ENCODE measurements at places on chromosomes 3 and 15.
A peak's percentile ranks its signal among the peaks of the same experiment; 100 is the strongest.

- no peak for DNase-seq
These were observed 355.5 kb downstream of the TIGIT start for GRCh38 chr3:114649331-114649730.

DNA sequence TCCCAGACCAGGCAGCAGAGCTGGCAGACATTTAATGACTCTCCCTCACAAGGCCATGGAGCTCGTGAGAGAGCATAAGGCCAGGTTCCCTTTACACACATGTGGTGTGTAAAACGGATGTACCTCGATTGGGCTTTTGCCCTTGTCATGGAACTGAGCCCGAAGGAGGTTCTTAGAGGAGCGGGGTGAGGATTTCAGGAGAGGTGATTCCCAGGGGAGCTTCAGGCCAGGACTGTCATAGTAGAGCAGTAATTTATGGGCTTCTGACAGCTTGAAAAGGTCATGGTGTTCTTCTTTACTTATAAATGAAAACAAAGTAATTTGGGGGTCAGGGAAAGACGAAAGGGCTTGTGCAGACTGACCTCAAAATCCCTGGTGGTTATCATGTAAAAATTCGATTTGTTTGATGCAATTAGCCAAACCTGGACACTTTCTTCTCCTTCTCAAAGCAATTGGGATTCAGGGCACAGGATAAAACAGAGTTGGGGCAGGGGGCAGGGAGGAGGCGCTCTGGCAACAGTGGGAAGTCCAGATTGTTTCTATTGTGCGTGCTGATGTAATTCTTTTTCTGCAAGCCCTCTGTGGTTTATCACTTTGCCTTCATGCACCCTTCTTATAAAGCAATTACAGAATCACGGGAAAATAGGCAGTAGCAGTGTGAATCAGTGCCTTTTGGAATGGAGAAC is 51.0 kb downstream of the CACNA1D start:
- no peak for DNase-seq

GRCh38 chr3:359672-360071 is 163.1 kb downstream of the CHL1 start:
- no peak for DNase-seq

DNA sequence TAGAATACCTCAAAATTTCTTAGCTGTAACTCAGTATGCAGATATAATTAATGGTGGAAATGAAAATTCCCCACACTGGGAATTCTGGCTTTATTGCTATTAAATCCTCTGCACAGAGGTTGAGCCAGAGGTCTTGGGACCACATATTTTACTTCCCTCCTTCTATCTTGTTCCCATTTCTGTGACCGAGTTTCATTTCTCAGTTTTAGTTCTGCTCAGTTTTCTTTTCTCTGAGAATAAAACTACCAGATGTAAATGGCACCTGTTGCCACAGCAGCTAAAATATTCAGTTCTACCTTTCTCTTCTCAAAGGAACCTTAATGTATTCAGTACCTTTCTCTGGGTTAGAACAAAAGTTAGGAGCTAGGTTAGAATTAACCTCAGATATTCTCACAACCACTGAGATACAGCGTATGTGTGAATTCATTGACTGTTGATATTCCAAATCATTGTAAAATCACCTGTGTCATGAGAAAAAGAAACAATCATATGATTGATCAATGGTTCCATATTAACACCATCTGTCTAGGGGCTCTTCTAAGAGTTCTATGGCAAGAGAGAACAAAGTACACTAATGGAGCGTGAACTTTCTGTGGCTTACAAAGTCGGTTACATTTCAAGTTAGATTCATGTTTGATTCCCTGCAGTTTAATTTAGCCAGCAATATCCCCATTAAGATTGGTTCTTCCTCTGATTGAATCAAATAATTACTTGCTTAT is 374.1 kb downstream of the EFHB start:
- no peak for DNase-seq

- DNase-seq = no peak
These were observed 112.1 kb downstream of the SEMA5B start for GRCh38 chr3:122915300-122916055.

GRCh38 chr3:141915766-141916165 is 39.3 kb downstream of the ATP1B3 start:
- DNase-seq = no peak

- no peak for DNase-seq
These were observed 90.2 kb downstream of the CHSY1 start for GRCh38 chr15:101161656-101162055.

DNA sequence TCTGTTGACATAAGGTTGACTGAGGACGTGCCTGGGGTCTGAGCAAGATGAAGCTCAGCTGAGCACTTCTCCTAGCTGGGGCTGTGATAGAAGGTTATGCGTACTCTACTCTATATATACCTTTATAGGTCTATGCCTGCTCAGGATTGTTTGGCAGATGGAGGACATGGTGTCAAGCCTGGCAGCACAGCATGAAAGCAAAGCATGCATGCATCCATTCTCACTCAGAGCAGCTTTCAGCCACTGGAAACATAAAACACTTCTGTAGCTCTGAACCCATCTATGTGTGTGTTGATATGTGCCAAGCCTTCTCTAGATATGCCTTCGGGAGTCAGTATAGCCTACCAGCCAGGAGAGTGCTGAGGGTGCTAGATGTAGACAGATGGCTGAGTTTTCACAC is 142.3 kb upstream of the NUDT16 start:
- DNase-seq = no peak

DNA sequence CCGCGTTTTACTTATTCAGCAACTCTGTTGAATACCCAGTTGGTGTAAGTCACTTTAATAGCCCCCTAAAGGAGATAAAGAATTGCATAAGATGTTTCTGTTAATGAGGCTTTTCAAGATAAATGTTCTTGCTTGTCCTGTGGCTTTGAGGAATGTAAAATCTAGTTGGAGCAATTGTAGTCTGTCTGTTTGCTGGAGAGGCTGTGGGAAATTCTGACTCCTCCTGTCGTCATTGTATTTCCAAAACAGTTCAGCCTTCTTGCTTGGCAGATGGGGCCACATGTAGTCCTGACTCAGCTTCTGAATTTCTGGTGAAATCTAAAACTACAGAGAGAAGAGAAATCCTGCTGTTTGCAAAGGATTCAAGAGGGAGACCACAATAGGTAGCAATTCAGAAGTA is 114.4 kb downstream of the RYR3 start:
- DNase-seq = peak; percentile 50

DNA sequence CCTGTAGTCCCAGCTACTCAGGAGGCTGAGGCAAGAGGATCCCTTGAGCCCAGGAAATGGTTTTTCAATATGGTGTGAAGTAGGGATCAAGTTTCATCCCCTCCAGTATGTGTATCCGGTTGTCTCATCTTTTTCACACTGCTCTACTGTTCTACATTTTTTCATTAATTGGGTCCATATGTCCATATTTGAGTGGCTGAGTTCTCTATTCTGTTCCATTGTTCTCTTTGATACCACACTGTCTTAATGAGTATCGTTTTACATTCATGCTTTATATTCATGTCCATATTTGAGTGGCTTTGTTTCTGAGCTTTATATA is 81.6 kb upstream of the LRRFIP2 start:
- no peak for DNase-seq

DNA sequence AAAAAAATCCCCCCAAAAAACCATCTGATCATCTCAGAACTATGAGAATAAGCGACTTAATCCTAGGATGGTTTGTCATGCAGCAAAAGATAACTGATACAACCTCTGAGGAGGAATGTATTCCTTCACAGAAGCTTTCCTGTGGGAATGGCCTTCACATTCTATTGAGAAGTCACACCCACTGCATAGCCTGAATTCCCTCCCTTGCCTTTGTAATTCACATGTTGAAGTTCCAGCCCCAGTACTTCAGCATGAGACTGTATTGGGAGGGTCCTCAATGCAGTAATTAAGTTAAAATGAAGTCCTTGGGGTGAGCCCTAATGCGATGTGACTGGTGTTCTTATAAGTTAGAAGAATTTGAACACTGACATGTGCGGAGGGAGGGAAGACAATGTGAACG is 395.2 kb downstream of the TUSC7 start:
- no peak for DNase-seq

DNA sequence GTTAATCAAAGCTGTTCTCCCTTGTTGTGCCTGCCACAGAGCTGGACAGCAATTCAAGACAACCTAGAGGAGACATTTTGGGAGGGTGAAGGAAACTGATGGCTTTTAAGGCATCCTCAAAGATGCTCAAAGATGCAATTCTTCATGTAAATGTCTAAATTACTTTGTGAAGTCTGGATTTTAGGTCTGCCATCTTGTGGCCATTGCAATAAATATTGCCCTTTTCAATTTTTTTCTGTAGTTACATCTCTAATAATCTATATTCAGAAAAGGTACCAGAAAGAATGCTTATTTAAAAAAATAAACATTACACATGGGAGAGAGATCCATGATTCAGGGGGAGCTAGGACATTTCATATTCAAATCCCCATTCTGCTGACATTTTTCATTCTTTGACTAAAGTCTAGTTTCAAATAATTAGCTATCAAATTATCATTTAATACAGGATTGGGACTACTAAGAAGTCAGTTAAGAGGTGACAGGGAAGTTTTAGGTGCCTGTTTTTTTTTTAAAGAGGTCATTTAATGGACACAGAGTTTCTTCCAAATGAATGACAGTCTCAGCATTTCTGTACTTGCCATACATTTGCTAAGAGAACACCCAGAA is 259.8 kb upstream of the WNT5A start:
- DNase-seq = no peak

GRCh38 chr15:32129815-32130214 is 99.5 kb downstream of the CHRNA7 start:
- DNase-seq = no peak

- no peak for DNase-seq
These were observed 30.2 kb downstream of the LYSMD4 start for GRCh38 chr15:99702895-99703602.

GRCh38 chr15:70358871-70359647 is 261.3 kb upstream of the TLE3 start:
- no peak for DNase-seq

GRCh38 chr3:123346021-123346420 is 102.9 kb downstream of the ADCY5 start:
- DNase-seq = no peak

- no peak for DNase-seq
These were observed 145.2 kb downstream of the P3H2 start for GRCh38 chr3:189975391-189975990.

GRCh38 chr15:39936681-39937080 is 2.8 kb downstream of the EIF2AK4 start:
- DNase-seq = no peak

- no peak for DNase-seq
These were observed 9.7 kb upstream of the CXCR6 start for GRCh38 chr3:45933591-45933990.

DNA sequence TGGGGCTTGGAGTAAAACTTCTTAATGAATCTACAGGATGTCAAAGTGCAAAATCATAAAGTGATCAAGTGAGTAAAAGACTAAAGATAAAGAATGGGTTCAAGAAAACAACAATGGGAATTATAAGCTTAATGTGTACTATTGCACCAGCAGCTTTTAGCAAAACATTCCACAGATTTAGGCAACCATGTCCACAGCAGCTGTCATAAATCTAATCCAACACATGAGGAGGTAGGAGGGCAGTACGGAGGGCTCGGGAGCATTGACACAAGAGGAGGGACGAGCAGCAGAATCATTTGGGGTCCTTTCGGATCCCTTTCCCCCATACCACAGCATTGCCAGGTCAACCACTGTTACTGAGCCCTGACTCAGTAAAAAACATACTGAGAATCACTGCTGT is 464.3 kb upstream of the WNT5A start:
- no peak for DNase-seq

DNA sequence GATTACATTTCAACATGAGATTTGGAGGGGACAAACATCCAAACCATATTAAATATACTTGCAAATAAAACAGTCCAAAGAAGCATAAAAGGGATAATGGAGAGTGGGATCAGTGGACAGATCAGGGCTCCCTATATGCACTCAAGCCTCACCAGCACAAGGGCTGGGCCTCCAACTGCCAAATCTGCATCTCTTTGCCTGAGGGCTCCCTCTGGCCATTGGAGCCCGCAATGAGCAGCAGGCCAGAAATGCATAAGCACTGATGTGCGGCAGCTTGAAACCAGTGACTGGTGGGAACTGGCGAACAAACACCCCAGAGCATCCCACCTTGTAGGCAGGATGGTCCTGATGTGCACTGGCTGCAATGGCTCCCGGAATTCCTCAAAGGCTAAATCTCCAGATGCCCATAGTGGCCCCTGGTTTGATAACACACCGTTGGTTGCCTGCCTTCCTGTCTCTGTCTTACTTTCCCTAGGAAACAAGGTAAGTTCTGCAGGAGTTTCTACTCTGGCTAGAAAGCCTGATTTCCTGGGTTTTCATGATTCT is 55.9 kb upstream of the POMGNT2 start:
- DNase-seq = no peak

- no peak for DNase-seq
These were observed 25.9 kb downstream of the HSPBAP1 start for GRCh38 chr3:122767540-122768372.

- DNase-seq = no peak
These were observed 28.3 kb downstream of the MELTF start for GRCh38 chr3:197001106-197001971.

DNA sequence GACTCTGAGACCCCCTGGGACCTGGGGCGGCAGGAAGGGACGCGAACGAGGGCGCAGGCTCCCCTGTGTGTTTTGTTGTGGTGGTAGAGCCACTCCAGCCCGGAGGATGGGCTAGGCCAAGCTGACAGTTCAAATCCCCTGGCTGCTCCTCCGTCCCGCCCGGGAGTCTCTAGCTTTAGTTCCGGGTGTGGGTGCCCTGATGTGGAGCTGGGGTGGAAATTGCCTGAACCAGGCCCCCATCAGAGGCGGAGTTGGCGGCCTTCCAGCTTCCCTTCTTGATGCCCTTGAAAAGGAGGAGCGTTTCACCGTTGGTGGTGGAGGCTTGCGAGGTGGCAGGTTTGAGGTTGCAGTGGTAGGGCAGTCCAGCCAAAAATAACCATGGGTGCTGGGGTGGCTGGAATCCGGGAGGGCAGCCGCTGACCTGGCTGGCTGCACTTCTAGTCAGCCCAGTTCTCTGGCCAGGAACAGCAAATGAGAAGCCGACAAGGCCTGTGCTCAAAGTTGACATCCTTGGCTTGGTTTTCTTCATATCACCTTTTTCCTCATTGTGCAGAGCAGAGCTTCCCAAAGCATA is 817 bp downstream of the CLK3 start:
- peak; percentile 81 for DNase-seq

GRCh38 chr3:137347817-137348368 is 390.1 kb downstream of the IL20RB start:
- no peak for DNase-seq

DNA sequence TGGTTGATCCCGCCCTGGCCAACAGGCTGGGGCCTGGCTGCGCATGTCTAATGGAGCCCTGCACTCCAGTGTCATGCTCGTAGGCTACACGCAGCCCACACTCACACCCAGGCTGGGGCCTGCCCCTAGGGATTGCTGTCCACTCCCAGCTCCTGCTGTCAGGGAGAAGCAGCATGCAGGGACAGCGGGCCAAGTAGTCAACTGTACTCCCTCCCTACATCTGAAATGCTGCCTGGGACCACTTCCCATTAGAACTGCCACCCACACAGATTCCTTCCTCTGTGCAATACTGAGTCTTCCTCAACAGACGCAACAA is 16.1 kb downstream of the ALS2CL start:
- DNase-seq = peak; percentile 68

GRCh38 chr3:72081471-72082185 is 296.7 kb upstream of the PROK2 start:
- DNase-seq = no peak

GRCh38 chr3:67557848-67558355 is 96.5 kb downstream of the SUCLG2 start:
- no peak for DNase-seq

GRCh38 chr3:45889337-45889736 is 3.0 kb downstream of the CCR9 start:
- no peak for DNase-seq
